Body of pancreas (tissue), 4 donors: ENCODE measurements at places on chromosomes 1 and 21. TPM values are rescaled to one million over a fixed set of nuclear protein-coding genes. Genes with fewer than 3 reads are reported as not detected.

GRCh38 chr1:170156594-170156993, 10.8 kb downstream of the NTMT2 start:
- no peak for DNase-seq

DNA sequence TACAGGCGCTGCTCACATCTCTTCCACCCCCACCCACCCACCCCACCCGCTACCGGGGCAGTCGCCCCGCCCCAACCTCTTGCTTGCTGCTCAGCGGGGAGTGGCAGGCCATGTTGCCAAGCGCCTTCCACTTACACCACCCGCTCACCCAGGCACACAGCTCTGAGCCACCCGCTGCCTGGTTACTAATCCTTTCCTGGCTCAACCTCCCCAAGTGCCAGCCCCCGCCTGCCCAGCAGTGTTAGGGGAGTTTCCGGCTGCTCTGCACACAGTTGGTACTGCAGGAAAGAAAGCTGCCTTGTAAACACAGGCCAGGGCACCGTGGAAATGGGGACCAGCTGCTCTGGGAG, 56.2 kb downstream of the LACTBL1 start:
- no peak for DNase-seq

DNA sequence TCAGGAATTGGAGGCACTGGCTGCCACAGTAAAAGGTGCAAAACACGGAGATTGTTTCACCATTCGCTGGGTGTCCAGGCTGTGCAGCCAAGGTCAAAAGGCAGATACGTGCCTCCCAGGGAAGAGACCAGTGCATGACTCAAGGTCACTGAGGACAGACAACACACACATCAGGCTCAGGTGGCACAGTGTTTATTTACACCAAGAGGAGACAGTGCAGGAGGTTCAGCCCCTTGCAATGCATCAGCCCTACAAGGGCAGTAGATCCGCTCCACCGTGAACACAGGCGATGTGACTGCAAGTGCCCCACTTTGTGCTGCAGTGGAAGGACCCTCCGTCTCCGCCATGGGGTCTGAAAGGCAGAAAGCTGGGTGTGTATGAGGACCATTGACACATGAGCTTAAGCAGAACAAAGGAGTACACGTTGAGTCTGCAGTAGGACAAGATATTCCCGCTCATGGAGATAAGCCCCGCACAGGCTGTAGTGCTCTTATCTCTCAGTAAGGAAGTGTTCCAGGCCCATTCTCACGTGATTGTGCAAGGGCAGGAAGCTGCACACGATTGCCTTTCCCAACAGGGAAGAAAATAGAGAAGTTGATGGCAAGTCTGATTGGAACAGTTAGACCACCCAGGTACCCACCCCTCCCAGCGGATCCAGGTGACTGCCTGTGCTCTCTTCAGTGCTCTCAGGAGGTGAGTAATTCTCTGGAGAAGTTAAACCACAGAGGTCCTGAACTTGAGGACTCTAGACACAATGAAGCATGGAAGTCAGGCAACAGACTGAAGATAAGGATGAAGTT, 37.5 kb upstream of the QSOX1 start:
- DNase-seq = no peak

DNA sequence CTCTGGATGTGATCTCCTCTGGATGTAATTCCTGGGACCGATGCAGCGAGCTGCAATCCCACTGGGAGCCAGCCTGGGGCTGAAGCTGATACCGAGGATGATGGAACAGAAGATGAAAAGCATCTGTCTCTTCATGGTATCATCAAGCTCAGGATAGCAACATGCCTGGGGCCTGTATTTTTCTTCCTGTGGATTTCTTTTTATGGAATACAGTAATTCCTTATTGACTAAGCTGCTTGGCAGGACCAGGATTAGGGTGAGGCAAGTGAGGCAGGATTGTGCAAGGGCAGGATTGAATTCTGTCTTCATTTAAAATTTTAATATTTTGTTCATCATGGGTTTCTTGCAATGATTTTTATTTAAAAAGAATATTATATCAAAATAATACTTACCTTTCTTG, 86.6 kb downstream of the SLC25A24 start:
- no peak for DNase-seq

DNA sequence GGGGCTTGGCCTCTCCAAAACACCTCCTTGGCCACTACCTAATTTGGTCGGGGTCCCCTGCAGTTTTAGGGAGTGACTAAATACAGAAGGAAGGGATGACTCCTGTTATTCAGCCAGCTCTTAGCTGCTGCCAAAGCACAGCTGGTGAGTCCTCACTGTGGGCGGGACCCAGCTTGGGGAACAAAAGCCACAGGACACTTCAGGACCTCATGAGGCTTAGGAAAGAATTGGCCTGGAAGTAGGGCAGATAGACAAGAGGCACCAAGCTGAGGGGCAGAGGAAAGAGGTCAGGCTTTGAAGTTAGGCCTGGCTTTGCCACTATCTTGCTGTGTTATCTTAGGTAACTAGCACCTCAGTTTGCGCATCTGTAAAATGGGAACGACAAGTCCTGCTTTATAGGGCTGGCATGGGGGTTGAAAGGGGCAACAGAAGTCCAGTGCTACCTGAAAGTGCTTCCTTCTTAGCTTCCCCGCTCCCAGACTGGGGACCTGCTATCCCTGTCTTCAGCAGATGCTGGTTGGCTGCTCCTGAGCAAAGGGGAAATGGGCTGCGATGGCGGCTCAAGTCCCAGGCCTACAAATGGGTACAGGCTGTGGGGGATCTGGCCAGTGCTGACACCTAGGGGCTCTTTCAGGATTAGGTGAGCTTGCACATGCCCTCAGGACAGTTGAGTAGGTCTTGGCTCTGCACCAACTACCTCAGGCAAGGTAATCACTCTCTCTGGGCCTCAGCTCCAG, 15.7 kb downstream of the IFI6 start:
- DNase-seq = peak; percentile 64

DNA sequence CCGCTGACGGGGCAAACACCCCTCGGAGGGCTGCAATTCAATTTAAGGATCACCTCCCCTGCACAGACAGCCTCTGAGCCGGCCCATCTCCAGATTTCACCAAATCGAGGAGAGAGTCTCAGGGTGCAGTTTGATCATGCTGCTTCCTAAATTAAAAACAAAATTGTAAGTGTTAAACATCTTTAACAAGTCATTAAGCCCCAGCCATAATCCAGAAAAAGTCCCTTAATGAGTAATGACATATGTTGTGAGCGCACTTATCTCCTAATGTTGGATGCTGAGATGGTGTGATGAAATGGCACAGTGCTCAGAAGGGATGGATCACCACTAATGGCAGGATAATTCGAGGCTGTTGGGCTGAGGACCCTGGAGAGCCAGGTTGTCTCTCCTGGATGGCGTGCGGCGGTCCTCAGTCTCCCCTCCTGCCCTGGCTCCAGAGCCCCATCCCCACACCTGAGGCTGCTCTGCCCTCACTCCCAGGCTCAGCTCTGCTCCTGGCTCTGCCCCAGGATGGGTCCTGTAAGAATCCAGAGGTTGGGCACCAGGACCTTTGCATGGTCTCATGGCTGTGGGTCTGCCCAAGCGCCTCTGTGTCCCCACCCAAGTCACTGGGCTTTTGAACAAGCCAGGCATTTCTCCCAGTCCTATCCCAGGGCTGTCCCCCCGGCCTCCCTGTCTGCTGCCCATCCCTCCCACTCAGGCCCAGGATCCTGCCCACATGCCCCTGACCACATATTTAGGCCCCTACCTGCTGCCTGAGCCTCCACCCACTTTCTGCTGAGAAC, 224.4 kb upstream of the POU3F1 start:
- no peak for DNase-seq

DNA sequence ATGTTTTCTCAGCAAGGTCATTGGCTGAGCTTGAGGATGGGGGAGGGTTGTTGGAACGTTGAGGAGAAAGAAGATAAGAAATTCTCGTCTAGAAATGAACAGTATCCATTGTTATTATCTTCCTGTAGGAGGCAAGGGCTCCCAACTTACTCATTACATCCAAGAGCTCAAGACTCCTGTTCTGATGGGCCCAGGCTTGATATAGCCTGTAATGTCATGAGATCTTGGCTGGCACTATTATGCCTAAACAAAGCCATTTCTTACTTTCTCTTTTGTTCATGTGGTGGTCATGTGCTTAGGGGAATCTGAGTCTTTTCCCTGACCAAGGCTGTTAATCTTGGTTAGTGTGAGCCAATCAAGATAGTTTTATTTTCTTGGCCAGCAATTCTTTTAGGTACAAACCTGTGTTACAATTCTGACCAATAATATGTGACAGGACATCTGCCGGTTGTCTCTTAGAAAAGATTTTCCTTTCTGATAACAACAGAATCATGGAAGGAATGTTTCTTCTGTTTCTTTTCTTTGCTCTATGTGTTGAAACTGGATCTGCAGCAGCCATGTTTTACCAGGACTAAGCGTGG, 15.2 kb upstream of the IGSF3 start:
- no peak for DNase-seq

DNA sequence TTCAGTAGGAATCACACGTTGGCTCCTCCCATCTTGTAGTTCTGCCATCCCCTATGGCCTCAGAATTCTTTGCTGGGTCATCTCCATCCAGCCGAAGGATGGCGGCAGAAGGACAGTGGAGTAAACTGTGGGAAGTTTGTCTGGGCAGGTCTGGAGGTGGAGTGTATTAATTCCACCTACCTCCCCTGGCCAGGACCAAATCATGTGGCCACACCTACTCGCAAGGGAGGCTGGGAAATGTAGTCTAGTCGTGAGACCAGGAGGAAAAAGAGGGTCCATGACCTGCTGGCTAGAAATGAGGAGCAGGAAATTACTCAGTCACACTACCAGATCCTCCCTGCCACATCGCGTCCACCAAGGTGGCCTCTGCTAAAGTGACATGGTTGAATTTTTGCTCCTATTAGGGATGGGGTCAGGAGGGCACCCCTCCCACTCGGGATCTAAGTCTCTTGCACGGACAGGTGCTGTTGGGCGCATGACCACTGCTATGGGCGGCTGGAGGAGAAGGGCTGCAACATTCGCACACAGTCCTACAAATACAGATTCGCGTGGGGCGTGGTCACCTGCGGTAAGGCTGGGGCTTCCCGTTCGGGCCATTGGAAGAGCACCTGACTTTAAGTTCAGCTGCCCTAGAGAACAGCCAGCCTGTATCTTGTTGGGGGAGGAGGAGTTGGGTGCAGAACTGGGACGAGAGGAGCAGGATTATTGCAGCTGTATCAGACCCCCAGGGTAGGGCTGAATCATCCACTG, 19.5 kb downstream of the PLA2G5 start:
- no peak for DNase-seq

DNA sequence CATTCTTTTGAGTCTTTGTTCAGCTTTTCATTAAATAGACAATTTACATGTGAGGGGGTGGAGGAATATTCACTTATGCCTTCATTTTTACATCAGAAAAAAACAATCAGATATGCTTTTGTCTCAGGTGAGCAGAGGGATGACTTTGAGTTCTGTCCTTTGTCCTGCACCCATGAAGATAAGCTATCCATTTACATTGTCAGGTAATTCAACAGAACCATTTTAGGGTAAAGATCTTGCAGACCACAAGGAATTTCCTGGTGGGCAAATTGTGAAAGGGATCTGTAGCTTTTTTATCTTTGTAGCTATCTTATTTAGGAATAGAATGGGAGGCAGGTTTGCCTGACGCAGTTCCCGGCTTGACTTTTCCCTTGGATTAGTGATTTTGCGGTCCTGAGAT, 242.7 kb upstream of the IRF2BP2 start:
- DNase-seq = no peak

The CFAP45 gene
- not detected for total RNA-seq

GRCh38 chr1:19289244-19289643, 674 bp upstream of the AKR7A3 start:
- DNase-seq = no peak

DNA sequence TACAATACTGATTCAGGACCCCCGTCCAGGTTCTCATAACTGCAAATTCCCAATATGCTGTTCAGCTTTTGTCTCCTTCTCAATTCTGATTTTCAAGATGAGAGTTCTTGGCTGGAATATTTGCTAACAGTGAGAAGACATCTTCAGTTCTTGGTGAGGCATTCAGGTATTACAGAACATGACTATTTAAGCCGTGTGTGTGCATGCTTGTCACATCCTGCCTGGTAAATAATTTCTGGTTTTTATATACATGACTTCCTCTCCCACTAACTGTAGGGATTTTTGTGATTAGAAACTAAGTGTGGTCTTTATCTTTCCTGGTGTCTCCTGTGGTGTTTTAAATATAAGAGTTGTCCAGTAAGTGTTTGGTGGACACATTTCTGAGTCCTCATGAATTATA, 10.2 kb upstream of the SLC19A2 start:
- DNase-seq = no peak

DNA sequence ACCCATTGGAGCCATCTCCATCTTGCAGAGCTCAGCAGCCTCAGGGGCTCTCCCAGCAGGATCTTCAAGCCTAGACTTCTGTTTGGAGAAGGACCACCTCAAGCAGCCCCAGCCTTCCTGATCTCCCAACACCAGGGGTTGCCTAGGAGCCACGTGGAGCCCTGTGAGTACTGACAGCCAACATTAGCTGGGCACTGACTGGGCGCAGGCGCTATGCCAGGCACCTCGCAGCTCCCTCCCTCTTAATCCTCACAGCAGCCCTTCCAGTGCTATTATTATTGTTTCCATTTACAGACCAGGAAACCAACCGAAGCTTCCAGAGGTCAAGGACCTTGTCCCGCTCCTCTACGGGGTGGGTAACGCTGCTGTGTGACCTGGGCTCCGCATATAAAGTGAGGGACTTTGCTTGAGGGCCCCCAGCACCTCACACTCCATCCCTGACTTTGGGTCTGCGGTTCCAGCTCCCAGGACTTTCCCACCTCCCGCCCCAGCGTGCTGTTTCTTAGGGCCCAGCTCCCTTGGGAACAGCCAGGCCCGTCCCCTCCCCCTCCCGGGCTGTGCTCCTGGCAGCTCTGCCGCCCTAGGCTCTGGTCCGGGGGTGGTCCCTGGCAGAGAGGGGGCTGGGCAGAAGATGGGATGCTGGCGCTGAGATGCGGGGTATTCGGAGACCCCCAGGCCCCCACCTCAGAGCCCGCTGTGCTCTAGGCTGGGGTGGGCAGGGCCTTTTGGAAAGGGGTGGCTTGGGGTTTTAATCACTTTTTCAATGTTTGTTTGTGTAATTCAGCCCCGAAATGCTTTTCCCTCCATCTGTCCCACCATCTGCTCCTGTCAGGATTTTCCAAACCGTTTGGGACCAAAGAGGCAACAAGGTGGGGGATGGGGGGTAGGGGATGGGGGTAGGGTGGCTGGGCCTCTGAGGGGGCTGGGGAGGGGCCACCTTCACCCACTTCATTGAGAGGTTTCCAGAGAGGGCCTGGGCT, 4.1 kb upstream of the HPCA start:
- DNase-seq = no peak
